ENCODE measurements at places on chromosomes 1 and 21.

GRCh38 chr1:166283190-166283589, 116.4 kb upstream of the FAM78B start:
- no peak for DNase-seq

DNA sequence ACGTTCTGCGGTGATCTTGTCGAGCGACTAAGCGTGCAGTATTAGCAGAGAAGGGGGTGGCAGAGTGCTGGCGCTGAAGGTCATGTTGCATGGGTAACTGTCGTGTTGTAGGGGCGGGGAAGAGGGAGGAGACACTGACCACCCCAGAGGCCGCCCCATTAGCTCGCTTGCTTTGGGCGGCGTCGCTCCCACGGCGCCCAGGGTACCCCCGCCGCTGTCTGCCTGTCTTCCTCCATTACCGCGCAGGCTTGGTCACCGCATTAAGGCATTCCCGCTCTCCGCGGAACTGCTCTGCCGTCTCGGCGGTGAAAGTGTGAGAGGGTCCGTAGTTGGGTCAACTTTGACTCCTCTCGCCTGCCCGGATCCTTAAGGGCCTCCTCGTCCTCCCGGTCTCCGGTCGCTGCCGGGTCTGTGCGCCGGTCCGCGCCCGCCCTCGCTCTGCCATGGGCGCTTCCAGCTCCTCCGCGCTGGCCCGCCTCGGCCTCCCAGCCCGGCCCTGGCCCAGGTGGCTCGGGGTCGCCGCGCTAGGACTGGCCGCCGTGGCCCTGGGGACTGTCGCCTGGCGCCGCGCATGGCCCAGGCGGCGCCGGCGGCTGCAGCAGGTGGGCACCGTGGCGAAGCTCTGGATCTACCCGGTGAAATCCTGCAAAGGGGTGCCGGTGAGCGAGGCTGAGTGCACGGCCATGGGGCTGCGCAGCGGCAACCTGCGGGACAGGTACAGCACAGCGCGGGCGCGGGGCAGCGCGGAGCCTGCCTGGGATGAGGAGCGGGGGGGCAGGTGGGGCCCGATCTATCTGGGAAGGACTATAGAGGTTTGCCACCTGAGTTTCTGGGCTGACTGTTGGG, at the start of gene MTARC2:
Gene MTARC2 (plus strand): TSS at position 234 of the 846 bp plus-strand sequence. CDS start 210 bp downstream, at position 444.
- peak; percentile 16 for DNase-seq

DNA sequence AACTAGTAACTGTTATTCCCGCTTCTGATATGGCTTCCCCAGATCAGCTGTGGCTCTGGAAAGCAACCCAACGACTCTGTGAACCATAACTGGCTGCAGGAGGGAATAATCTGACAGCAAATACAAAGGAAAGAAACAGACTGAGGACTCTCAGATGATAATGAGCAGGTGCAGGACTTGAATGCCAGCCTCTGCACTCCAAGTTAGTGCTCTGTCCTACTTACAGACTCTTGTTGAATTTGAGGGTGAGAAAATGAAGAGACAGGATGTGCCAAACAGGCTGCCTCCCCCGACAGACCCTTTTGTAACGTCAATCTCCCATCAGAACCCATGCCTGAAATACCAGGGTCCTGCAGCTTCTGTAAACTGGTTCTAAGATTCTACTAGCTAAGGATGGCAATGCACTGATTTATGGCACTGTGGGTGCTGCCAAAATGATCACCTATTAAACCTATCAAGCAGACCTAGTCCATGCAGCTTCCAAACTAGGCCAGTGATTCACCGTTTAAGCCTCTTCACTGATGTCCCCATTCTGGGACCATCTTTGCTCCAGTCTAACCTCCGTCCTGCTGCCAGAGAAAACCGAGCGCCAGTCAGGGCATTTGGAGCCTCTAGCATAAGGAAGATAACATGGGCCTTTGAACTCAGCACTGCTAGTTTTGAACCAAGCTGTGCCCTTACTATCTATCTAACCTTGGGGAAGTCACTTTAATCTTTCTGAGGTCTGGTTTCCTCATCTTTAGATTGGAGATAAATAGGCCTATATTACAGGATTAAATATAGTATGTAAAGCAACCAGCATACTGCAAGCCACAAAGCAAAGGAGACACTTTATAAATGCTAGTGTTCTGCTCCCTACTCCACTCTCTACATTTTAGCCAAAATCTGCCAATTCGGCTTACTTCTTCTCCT, 4.8 kb downstream of the MKNK1 start:
- DNase-seq: no peak

GRCh38 chr1:99849413-99849743, 783 bp upstream of the AGL start:
- DNase-seq: no peak

DNA sequence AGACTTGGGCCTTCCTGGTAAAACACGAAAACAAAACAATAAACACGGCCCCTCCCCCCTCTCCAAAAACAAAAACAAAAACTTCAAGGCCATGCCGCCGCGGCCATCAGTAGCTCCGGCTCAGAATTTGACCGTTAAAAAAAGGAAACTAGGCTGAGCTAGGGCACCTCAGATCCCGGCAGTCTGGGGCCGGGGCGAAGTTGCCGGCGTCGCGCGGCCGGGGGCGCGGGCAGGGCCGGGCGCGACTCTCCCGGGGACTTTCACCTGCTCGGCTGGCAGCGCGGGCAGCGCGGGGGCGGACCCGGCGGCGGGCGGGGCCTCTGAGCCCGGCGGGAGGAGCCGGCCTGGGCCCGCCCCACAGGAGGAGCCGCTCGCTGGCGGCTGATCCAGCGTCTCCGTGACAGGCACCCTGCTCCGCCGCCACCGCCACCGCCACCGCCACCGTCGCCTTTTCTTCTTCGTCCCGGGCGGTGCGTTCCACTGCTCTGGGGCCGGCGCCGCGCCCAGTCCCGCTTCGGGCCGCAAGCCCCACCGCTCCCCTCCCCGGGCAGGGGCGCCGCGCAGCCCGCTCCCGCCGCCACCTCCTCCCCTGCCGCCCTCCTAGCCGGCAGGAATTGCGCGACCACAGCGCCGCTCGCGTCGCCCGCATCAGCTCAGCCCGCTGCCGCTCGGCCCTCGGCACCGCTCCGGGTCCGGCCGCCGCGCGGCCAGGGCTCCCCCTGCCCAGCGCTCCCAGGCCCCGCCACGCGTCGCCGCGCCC, at the start of gene NOS1AP:
Gene NOS1AP (plus strand): TSS at position 358 of the 760 bp plus-strand sequence. CDS start 487 bp downstream, outside the sequence.
- peak; percentile 22 for DNase-seq

DNA sequence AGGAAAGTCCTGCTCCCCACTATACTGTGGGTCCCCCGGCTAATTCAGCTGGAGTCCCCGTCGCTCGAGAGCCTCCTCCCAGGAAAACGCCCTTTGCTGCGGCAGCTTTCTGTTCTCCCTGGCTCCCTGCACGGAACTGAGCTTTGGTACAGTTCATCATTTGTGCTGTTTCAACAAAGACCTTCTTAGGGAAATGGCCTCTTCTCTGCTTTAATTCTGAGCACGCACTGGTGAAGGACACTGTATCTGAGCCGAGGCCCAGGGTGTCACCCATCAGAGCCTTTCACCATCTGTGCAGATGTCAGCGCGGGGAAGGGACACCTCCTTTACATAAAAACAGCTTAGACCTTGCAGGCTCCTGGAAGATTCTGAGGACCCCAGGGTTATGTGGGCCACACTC, 13.5 kb upstream of the PEX10 start:
- DNase-seq: no peak

DNA sequence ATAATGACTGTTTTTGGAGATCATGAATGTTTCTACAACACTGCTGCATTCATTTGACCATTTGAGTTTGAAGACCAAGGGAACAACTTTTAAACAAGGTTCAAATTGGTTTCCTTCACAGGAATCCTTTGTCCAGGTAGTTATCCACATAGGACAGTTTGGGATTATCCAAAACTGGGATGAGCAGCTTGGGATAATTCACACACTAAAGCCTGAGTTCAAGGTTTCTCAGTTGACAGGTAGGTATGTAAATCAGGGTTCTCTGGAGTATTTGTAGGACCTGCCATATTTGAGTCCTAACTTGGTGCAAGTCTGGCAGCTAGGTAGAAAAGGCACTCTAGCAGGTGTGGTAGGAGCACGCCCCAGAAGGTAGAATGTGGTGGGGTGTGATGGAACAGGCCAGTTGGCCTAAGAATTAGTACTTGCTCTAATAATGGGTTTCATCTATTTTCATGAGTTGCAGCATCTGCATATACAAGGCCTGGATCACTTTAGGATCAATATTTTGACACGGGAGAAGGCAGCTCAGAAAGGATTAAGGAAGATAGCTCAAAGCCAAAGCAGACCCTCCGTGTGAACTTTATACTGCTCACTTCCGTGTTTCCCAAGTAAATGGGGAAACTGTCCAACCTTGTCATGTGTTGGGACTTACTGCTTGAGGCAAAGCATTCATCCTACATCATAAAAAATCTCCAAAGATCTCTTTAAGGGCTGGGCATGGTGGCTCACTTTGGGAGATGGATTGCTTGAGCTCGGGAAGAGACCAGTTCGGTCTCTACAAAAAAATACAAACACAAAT, 14.1 kb upstream of the RAB42 start:
- no peak for DNase-seq

GRCh38 chr1:172148213-172148612, 272.3 kb upstream of the C1orf105 start:
- no peak for DNase-seq

DNA sequence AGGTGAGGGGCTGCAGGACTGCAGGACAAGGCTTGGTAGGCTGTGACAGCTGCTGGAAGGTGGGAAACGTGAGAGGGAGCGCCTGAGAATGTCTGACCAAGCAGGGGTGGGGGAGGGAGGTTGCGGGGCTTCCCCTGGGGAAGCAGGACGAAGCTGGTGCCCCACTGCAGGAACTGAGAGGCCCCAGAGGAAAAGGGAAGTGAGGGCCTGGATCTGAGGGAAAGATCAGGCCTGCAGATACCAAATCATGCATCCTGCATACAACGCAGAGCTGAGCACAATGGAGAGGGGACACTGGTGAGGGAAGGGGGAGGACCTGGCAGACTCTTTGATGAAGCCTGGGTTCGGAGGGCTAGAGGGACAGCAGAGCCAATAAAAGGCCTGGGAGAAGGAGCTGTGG, 65.7 kb upstream of the BACE2 start:
- no peak for DNase-seq

GRCh38 chr1:169726851-169727250, 7.0 kb downstream of the SELE start:
- no peak for DNase-seq

GRCh38 chr1:232303222-232303620, 326.7 kb downstream of the SIPA1L2 start:
- no peak for DNase-seq

DNA sequence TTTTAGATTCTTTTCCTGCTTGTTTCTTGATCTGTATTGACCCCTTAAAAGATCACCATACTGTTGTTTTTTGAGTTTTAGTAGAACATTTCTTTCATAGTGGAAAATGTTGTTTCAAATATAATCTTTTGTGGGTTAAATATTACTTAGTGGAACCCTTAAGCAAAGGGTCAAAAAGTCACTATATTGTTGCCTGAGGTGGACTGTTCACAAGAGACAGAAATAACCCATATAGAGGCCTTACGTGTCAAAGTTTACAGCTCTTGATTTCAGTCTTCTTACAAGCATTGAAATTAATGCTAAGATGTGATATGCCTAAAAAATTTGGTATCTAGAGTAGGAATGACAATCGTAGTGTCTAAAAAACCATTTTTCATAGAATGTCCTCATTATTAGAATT, 6.3 kb downstream of the DNAJB4 start:
- DNase-seq: no peak

DNA sequence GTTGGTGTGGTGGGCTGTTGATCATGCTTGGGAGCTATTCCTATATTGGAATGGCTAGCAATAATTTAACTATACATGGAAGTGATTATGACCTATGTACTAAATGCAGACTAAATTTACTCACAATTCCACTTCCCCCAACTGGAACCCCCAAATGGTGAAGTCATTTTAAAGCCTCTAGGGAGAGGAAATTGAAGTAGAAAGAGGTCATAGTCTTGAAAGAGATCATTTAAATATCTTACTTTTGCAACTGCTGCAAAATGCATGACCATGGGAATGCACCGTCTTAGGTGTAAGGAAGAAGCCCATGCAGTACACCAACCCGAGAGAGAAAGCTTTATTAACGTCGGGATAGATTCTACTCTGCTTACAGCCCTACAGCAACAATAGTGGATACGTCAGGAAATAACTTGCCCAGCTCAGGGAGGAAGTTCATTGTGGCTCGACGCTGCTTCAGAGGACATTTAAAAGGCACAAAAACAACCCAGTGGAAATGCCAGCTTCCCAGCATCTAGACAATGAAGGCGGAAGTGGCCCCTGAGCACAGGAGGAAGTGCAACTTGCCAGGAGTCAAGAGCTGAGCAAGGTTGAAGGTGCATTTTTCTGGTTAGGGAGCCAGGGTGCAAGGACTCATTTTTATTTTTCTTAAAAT, 26.5 kb downstream of the CYYR1 start:
- no peak for DNase-seq

DNA sequence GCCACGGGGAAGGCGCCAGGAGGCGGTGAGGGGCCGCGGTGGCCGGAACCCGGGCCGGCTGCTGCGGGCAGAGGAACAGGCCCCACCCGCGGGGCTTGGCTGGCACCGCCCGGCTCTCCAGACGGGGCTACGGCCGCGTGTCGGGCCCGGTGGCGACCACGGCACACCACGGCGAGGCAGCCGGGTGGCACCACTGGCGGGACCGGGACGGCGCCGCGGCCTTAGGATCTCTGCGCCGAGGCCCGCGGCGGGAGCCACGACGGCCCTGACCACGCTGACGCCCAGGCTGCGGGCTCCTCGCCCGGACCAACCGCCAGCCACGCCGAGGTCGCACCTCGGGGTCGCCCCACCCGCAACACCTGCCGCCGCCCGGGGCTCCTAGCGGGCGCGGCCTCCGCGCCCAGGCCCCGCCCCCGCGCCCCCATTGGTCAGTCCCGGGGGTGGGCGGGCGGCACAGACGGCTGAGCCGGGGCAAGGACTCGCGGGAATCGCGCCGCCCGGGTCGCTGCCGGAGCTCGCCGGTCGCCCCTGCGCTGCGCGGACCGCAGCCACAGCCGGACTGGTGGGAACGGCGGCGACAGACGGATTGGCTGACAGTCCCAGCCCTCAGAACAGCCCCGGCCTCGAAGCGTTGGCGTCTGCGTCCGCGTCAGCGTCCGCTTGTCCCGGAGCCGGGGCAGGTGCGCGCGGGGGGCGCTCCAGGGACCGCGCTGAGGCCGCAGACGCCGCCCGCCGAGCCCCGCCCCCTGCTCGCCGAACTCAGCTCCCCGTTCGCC, at the start of gene BMP8A:
Gene BMP8A (plus strand): TSS at position 491 of the 776 bp plus-strand sequence. CDS start 356 bp downstream, outside the sequence.
- DNase-seq: no peak

- no peak for DNase-seq
Measured at GRCh38 chr1:93095804-93096585, 16.9 kb downstream of the MTF2 start.

DNA sequence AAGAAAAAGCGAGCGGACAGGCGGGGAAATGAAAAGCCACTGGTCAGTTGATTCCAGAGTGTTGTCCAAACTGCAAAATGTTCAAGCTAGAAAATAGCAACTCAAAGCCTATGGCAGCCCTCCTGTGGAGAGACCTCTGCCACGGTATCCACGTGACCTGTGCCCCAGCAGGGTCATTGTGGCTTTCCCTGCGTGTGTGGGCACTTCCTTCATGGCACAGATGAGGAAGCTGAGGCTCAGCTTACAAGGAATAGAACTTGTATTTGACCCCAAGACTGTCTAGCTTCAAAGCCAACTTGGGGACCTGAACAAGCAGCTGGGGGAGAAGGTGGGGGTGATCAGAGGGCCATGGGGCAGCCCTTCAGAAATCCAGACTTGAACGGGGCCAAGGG, 15.6 kb upstream of the PLEKHG5 start:
- DNase-seq: no peak
